ENCODE measurements at places on chromosomes 6 and 20.

DNA sequence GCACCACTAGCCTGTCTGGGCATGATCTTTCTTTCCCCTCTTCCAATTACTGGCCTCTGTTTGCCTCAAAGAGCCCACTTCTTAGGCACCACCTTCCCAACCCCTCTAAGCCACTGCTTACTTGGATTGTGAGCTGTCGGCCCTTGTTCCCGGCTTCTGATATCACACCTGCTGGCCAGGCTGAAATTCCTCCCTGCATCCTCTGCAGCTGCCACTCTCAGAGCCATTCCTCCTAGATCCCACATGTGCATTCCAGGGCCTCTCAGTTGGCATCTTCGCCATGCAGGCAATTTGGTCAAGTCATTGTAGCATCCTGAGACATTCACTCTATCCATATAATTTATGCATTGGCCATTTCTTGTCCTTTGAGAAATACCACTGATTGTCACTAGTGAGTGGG, 135.9 kb downstream of the OLIG3 start:
- no peaks in the 10 kb centered on the region for H3K27me3 ChIP-seq
- DNase-seq = no peak
- H3K36me3 ChIP-seq = no peaks in the 10 kb centered on the region
- H3K27ac ChIP-seq = no peak overlapping the region

GRCh38 chr6:170292111-170292406, 1.2 kb upstream of the DLL1 start:
- H3K27ac ChIP-seq = no peak overlapping the region
- peaks cover 4% of the 10 kb centered on the region for H3K4me1 ChIP-seq
- H3K27me3 ChIP-seq = peaks cover 6% of the 10 kb centered on the region
- no peak overlapping the region for H3K4me3 ChIP-seq
- no peak for DNase-seq

DNA sequence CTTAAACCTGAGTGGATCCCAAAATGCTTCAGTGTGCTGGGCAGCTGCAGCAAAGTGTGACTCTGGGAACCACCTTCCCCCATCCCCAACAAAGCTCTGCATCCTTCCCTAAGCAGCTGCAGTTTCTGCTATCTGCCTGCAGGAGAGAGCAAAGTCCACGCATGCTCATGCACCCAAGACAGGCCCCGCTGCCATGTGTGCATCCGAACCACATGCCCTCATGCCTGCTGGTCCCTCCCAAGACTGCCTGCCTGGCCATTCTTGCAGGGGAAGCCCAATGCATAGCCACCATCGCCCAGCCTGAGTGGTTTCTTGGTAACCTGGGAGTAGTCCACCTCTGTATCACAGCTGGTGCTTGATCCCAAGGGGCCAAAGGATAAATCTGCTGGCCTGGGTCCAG, 94.3 kb upstream of the OLIG3 start:
- H3K27me3 ChIP-seq = no peaks in the 10 kb centered on the region
- H3K4me3 ChIP-seq = no peak overlapping the region
- H3K36me3 ChIP-seq = no peaks in the 10 kb centered on the region
- DNase-seq = no peak
- H3K4me1 ChIP-seq = no peaks in the 10 kb centered on the region

GRCh38 chr6:125732398-125732797, 17.0 kb upstream of the HEY2 start:
- DNase-seq = no peak
- no peak overlapping the region for H3K27ac ChIP-seq
- H3K4me1 ChIP-seq = no peaks in the 10 kb centered on the region

DNA sequence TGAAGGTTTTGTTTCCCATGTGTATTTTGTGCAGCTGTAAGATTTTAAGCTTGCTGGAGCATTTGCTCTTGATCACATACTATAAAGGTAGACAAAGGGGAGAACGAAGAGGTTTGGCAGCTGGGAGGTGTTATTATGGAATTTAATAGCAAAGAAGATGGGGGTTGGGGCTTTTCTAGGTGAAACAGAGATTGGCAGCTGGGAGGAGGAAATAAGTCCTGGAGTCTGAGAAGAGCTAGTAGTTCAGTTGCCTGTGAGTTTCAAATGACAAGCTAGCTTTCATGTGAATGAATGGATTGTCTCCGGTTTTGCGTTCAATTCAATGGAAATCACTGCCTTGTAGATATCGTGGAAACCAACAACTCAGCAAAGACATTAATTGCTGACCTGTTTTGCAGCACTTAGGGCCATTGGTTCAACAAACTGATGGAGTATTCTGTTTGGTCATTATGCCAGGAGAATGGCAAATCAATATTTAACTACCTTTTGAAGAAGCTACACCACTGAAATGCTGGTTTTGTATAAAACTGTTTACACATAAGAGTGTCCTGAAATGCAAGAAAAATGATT, 38.1 kb upstream of the FLRT3 start:
- H3K36me3 ChIP-seq = no peaks in the 10 kb centered on the region
- H3K4me1 ChIP-seq = no peaks in the 10 kb centered on the region
- no peak for DNase-seq
- H3K27me3 ChIP-seq = no peaks in the 10 kb centered on the region
- no peak overlapping the region for H3K4me3 ChIP-seq

GRCh38 chr6:22102671-22103070, 194.2 kb downstream of the PRL start:
- no peaks in the 10 kb centered on the region for H3K36me3 ChIP-seq
- no peak overlapping the region for H3K27ac ChIP-seq
- no peaks in the 10 kb centered on the region for H3K27me3 ChIP-seq
- H3K4me1 ChIP-seq = no peaks in the 10 kb centered on the region

DNA sequence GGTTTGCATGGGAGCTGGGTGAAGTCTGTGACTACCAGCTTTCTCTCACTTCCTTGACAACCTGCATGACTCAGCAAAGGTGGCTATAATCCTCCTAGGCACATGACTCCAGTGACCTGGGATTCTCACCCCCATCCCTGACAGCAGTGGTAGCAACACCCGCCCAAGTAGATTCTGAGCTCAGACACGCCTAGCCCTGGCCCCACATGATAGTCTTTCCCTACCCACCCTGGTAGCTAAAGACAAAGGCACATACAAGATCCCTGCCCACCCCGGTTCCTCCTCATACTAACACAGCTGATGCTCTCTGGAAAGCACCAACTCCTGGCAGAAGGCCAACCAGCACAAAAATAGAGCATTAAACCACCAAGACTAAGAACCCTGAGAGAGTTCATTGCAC, 25.9 kb upstream of the CRISP1 start:
- no peak overlapping the region for H3K27ac ChIP-seq
- H3K27me3 ChIP-seq = no peaks in the 10 kb centered on the region
- no peak overlapping the region for H3K4me3 ChIP-seq
- no peaks in the 10 kb centered on the region for H3K4me1 ChIP-seq

DNA sequence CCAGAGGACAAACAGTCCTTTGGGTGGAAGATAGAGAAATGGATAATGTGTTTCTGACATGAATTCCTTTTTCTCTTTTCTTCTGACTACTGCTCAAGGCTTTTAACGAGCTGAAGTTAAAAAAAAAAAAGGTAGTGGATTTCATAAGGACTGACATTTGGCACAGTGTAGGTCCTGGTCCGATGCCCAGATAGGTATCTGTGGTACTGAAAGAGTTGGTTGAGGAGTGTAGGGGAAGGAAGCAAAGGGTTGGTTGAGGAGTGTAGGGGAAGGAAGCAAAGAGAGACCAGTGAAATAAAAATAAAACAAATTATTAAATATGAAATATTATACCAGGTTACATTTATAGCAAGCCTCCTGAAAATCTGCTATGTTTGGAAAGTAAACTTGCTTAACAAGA, 11.8 kb downstream of the UTRN start:
- peaks cover 19% of the 10 kb centered on the region for H3K4me1 ChIP-seq
- no peak for DNase-seq
- H3K36me3 ChIP-seq = peaks cover 45% of the 10 kb centered on the region

GRCh38 chr6:36581716-36582115, 12.4 kb upstream of the SRSF3 start:
- H3K27ac ChIP-seq = no peak overlapping the region
- peaks cover 16% of the 10 kb centered on the region for H3K4me1 ChIP-seq
- no peaks in the 10 kb centered on the region for H3K36me3 ChIP-seq
- no peak for DNase-seq

GRCh38 chr6:113050979-113051378, 703.8 kb downstream of the RFPL4B start:
- no peak overlapping the region for H3K4me3 ChIP-seq
- peaks cover 9% of the 10 kb centered on the region for H3K4me1 ChIP-seq
- DNase-seq = no peak
- H3K36me3 ChIP-seq = no peaks in the 10 kb centered on the region

DNA sequence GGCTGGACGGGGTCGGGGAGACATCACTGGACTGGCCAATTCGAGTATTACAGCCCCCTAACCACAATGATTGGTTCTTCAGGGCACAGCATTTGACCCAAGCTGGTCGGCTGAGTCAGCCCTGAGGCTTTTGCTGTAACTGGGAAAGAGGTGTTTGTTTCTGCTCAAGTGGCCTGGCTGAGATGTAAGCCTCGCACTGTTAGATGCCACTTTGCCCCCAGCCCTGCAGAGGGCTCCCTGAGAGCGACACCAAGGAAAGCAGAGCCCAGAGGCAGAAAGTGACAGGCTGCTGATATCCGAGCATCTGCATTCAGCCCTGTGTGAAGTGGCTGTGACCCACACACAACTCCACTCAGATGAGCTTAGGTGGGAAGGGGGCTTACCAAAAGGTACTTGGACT, 19.4 kb downstream of the ERGIC3 start:
- H3K27ac ChIP-seq = no peak overlapping the region
- peaks cover 14% of the 10 kb centered on the region for H3K36me3 ChIP-seq
- H3K27me3 ChIP-seq = no peaks in the 10 kb centered on the region
- H3K4me1 ChIP-seq = no peaks in the 10 kb centered on the region
- no peak for DNase-seq
- H3K4me3 ChIP-seq = no peak overlapping the region

DNA sequence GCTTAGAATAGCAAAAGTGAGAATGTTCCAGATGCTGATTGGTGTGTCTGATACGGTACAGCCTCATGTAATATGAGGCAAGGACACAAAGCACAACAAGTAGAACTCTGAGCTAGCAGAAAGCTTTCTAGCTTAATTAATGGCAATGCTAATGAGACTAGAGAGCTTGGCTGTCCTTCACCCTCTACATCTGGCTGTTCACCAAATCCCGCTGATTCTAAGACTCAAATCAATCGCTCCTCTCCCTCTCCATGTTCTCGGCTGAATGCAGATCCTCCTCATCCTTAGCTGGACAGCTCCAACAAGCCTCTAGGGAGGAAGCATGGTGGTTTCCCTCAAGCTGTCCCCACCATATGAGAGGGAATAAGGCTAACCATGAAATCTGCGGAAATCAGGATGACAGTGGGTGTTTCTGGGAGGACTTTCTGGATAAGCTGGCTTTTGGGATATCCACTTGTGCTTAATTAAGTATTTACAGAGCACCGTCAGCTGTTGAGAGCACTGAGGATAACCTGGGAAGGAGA, 128.9 kb downstream of the FOXC1 start:
- no peak overlapping the region for H3K4me3 ChIP-seq
- H3K27ac ChIP-seq = no peak overlapping the region
- no peaks in the 10 kb centered on the region for H3K36me3 ChIP-seq

DNA sequence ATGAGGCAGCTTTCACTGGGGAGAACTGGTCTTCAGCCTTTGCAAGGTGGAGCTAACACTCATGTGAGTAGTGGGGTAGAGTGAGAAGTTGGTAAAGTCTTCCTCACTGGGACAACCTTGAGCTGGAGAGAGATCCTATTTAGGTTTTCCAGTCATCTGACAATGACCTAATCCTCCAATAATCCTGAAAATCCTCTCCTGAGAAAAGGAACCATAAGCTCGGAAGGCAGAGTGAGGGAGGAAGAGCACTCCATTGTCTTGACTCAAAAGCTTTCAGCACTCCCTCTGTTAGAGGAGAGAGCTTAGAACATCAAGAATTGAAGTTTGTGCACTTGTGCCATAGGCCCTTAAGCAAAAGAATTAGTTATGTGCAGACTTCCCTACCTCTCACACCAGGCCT, 77.8 kb downstream of the TRAM2 start:
- peaks cover 34% of the 10 kb centered on the region for H3K36me3 ChIP-seq
- peaks cover 17% of the 10 kb centered on the region for H3K4me1 ChIP-seq

DNA sequence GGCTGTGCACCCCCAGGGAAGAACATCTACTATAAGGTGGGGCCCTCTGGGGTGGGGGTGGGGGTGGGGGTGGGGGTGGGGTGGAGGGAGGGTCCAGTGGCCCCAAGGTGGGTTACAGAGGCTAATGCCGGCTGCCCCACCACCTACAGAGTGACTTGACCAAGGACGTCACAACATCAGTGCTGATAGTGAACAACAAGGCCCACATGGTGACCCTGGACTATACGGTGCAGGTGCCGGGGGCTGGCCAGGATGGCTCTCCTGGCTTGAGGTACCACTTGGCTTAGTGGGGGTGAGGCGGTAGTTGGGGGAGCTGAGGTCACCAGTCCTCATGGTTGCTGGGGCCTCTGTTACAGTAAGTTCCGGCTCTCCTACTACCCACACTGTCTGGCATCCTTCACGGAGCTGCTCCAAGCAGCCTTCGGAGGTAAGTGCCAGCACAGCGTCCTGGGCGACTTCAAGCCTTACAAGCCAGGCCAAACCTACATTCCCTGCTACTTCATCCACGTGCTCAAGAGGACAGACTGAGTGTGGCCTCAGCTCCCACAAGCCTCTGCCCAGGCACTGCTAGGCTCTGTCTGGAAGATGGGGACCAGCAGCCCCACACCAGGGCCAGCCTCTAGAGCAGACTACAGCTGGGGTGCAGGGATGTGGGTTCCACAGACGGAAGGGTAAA, 2.8 kb downstream of the GNMT start:
- H3K36me3 ChIP-seq = no peaks in the 10 kb centered on the region
- DNase-seq = no peak
- no peaks in the 10 kb centered on the region for H3K27me3 ChIP-seq
- H3K27ac ChIP-seq = no peak overlapping the region
